Cortex of kidney (tissue), 1 donor: ENCODE measurements at places on chromosomes 2 and 18.

DNA sequence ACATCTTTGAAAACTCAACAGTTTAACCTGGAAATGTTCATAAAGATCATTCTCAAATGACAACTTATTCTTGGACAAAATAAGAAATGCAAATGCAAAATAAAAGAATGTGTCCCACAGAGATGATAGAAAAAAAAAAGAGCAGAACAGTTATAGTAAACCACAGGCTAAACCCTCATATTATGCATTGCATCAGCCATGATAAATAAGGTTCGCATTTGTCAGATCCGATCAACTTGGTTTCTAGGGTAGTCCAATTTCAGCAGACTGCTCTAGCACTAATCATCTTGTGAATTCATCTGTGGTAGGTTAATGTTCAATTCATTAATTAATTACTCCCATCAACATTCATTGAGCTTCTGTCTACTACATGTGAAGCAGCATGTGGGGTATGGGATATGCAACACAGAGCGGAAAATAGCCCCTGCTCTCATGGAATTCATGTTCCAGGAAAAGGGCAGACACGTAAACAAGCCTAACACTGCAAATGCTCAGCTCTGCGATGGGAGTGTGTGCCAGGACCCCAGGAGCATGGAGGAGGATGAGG lies 316.2 kb upstream of the REV1 start:
- no peak for DNase-seq

- DNase-seq: no peak
Measured at GRCh38 chr18:59881728-59882656, 17.8 kb upstream of the PMAIP1 start.

- DNase-seq: no peak
Measured at GRCh38 chr2:42754021-42754775, 9.7 kb downstream of the OXER1 start.

GRCh38 chr2:162379719-162380580 lies 36.0 kb downstream of the GCA start:
- DNase-seq: no peak

- no peak for DNase-seq
Measured at GRCh38 chr2:65991381-65992197, 443.3 kb upstream of the MEIS1 start.

GRCh38 chr18:62755946-62756345 lies 40.6 kb downstream of the PHLPP1 start:
- no peak for DNase-seq

- DNase-seq: no peak
Measured at GRCh38 chr2:158994920-158995676, 26.7 kb downstream of the TANC1 start.

DNA sequence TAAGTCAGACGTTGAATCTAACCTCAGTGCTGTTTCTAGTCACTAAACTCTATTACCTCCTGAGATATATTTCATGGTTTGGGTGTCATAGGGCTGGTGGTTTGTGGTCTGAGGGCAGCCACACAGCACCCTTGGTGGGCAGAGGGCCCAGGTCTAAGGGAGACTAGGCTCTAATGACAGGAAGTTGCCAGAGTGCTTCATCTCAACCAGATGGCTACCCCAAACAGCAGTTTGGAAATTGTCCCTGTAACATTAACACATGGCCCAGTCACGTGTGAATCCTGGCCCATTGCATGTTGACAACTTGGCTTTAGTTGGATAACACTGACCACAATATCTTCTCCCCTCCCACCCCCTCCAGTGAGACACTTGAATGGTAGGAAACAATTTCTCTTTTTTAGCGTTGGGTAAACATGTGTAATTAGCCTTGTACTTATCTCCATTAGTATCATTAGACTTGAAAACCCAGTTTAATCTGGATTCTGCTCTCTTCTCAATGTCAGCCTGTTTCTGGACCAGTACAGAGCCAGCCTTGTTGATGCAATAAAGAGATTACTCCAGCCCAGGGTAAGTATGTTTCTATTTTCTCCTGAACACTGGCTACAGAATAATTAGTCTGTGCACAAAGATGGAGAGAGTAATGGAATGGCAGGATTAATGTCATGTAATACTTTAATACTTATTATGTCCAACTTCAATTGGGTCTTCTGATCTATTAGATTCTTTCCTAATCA lies 187.8 kb upstream of the SIX3 start:
- DNase-seq: no peak

GRCh38 chr2:220215785-220216184 lies 588.4 kb downstream of the SLC4A3 start:
- DNase-seq: no peak

- no peak for DNase-seq
Measured at GRCh38 chr2:17605696-17606095, 65.2 kb downstream of the VSNL1 start.

GRCh38 chr2:151204756-151205155 lies 56.9 kb downstream of the RBM43 start:
- DNase-seq: no peak

- no peak for DNase-seq
Measured at GRCh38 chr2:172655838-172656573, 79.6 kb upstream of the RAPGEF4 start.

GRCh38 chr2:55239656-55240222 lies 7.3 kb downstream of the RPS27A start:
- DNase-seq: no peak

DNA sequence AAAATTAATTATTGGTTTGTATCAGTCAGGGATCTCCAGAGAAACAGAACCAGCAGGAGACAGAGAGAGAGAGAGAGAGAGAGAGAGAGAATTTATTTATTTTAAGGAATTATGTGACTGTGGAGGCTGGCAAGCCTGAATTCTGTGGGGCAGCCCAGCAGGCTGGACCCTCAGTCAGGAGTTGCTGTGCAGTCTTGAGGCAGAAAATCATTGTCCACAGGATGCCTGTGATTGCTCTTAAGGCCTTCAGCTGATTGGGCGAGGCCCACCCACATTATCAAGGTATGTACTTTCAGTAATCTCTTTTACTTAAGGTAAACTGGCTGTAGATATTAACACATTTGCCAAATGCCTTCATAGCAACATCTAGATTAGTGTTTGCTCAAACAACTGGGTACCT lies 155.3 kb downstream of the SEPTIN10 start:
- no peak for DNase-seq

- no peak for DNase-seq
Measured at GRCh38 chr2:9629222-9630116, 1.3 kb downstream of the YWHAQ start.

GRCh38 chr2:113173542-113174375 lies at the start of gene PSD4:
Gene PSD4 (plus strand): TSS chr2:113173971. CDS start chr2:113182457, 8,486 bp downstream.
- no peak for DNase-seq

DNA sequence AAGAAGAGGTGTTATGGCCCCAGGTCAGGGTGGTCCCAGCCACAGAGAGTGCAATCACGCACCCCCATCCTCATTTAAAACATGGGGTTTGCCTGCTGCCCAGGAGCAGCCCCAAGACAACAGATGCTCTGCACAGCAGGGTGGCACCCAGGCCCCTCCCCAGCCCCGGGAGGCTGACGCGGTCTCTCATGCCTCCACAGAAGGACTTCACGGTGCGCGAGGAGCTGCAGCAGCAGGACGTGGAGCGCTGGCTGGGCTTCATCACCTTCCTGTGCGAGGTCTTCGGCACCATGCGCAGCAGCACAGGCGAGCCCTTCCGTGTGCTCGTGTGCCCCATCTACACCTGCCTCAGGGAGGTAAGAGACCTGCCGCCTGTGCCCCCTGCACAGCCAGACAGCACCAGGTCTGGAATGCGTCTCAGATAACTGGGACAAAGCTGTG lies 133.7 kb downstream of the SMAD7 start:
- no peak for DNase-seq

GRCh38 chr2:48229063-48229462 lies 300.9 kb upstream of the STON1 start:
- no peak for DNase-seq

- DNase-seq: no peak
Measured at GRCh38 chr2:64612575-64613195, 41.0 kb downstream of the SERTAD2 start.

DNA sequence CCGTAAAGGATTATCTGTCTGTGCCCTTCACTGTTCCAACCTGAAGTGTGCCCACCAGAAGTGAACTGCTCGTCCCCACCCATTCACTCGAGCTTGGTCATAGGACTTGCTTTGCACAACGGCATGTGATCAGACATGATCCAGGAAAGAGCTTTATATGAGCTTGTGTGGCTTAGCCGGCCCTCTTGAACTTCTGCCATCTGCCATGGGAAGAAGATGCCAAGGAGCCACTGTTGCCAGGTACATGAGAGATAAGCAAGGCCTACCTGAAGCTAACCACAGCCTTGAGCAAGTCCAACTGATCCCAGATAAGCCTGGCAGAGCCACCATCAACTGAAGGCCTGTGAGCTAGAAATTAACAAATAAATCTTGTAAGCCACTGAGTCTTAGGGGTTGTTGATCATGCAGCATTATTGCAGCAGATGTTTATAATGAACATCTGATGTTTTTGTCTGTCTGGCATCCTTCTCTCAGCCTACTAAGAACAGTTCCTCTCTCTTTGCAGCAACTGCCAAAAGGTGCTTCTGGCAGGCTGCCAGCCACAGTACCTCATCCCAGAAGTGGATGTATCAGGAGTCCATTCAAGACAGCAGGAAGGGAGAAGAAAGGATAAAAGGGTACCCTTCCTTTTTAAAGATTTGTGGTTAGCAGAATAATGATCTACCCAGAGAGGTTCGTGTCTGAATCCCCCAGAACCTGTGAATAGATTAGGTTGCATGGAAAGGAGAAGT lies 16.8 kb downstream of the DBI start:
- DNase-seq: no peak

DNA sequence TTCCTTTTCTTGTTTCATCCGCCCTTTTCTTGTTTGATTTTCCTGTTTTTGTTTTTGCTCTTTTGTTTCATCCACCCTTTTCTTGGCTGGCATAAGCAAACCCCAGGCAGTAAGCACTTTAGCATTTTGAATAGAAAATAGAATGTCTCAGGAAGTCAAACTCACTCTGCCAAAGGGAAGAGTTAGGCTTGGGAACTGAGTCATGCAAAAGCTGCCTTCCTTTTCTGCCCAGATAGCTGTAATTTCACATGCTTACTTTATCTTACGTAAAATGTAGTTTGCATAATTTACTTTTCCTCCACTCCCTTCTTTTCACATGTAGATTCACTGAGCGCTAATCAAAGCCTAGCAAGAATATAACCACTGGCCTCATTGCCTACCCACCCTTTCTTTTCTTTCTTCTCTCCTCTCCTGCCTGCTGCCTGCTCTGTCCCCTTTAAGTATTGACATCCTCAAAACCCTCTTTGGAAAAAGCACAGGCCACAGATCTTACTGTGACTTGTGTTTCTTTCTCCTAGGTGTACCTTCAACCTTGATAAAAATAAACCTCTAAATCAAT lies 48.4 kb downstream of the CNGA3 start:
- no peak for DNase-seq

- no peak for DNase-seq
Measured at GRCh38 chr2:66866331-66867062, 431.6 kb downstream of the MEIS1 start.

DNA sequence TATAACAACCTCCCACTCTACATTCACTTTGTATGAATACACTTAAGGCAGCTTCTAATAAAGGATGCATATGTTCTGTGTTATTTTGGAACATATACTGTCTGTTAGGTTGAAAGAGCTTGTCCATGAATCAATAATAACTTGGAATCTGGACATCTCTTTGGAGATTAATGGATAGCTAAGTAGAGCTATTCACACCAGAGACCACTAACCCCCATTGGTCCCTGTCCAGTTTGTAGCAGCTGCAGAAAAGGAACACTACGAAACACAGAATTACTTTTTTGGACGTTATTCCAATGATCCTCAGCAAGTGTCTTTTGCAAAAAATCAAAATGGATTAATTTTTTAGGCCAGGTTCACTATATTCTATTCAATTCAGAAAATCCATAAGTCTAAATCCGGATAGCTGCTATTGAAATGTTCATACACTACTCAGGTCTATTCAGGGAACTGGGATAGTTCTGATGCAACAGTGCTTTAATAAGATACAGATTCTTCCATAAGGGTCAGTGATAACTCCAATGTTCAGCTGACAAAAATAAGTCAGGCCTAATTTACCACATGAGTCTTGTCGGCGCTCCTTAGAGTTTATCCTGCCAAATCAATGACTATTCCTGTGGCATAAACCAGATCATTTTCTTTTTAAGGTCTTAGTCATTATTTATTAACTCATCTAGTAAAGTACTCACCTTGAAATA lies 44.2 kb downstream of the NRXN1 start:
- DNase-seq: no peak

GRCh38 chr2:60306267-60306861 lies 247.1 kb downstream of the BCL11A start:
- no peak for DNase-seq

DNA sequence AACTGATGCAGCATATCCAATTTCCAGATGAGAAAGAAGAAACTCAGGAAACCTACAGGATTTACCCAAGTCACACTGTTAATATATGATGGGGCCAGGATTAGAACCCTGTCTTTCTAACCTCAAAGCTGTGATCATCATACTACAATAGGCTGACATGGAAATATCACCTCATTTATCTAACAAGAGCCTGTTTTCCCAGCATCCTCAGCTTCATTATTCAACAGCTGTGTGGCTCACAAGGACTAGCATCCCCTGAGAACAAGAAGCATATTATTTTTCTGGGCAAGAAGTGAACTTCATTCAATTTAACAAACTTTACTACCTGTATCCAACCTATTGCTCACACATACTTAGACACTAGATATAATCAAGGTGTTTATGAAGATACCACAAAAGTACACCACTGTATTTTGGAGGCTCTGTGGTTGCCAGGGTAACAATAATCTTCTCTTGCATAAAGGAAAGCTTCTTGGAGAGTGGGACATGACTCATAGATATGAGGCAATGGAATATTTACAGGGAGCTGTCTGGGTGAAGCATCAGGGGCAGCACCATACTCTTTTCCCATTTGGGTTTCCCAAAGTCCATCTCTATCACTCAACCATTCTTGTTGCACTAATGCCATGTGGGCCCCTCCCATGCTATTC lies 218.2 kb downstream of the RAD51AP2 start:
- no peak for DNase-seq

GRCh38 chr2:218908721-218909619 lies 28.3 kb downstream of the WNT10A start:
- DNase-seq: no peak

DNA sequence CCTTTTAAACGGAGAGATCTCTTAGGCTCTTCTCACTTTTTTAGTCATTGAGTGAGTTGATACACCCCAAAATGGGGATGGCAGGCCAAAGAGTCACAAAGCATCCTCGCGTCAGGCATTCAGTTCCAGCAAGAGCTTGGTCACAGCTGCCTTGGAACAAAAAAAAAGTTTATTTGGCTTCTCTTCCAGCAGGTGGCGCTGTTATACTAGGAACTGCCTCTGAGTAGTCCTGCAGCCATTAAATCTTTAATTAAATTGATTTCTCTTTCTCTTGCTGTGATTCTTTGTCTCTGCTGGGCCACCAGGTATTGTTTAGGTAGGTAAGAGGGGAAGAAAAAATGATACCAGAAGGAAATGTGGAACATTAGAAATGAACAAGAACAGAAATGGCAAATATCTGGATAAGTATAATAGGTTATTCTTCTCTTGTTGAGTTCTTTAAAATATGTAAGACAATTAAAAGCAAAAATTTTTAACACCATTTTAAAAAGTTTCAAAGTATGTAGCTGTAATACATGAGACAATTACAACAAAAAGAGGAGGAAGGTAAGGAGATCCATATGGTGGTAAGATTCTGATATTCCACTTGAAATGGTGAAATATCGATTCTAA lies 175.1 kb downstream of the GALNT1 start:
- DNase-seq: no peak

- no peak for DNase-seq
Measured at GRCh38 chr2:30670453-30670852, 136.8 kb downstream of the CAPN13 start.
